CD4-positive, CD25-positive, alpha-beta regulatory T cell (primary cell): ENCODE measurements at places on chromosomes 3 and 15. TPM values are rescaled to one million over a fixed set of nuclear protein-coding genes. Genes with fewer than 3 reads are reported as not detected.

The UROC1 gene
- total RNA-seq = not detected

The ADAMTS17 gene
- total RNA-seq = 8.2 TPM

The SLC24A5 gene
- not detected for total RNA-seq

The NSUN3 gene
- 26.2 TPM for total RNA-seq

The ALPK3 gene
- 0.22 TPM for total RNA-seq

The PYGO1 gene
- total RNA-seq = not detected

The IL17RD gene
- total RNA-seq = not detected

The SKOR1 gene
- 2.5 TPM for total RNA-seq

GRCh38 chr15:101193120-101193644 lies 58.7 kb downstream of the CHSY1 start:
- no peak for DNase-seq

- no peak for DNase-seq
These were observed 38.1 kb downstream of the SLCO2A1 start for GRCh38 chr3:133991637-133992036.

DNA sequence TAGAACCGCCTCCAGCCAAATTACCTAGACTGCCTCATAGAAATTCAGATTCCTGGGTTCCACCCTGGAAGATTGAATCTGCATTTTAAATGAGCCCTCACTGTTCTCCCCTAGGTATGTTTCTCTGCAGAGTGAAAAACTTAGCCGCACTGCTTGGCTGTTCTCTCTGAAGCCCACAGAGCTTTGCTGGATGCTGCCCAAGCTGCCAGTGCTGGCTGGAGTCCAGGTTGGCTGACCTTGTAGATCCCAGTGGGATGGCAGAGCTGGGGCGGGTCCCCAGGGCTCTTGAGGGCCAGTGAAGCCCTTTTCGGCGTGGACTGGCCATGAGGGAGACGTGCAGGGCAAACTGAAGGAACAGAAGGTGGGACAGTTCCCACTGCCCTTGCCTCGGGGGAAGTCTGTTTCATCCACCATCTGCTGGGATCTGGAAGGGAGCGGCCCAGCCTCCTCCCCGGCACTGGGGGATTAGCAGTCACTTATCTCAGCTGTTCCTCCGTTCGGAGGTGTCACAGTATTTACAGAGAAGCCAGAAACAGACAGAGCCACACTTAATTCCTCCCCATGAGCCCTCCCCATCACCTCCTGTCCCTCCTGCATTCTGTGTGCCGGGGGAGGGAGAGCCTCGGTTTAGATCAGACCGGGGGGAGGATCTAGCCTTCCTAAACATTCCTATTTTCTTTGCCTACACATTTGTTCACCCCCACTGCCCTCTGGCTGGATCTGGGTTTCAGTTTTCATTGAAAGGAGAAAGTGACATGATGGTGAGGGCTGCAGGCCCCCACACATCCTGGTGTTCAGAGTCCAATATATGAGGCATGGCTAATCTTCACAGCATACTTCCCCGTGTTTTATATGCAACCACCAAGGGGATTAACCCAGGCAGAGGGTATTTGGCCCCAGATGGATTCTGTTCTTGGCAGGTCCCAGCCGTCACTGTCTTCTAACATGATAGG lies 4.1 kb upstream of the ACTC1 start:
- DNase-seq = no peak

- no peak for DNase-seq
These were observed 42.6 kb upstream of the MRPS22 start for GRCh38 chr3:139301183-139301582.

GRCh38 chr15:64586984-64587383 lies 126.6 kb downstream of the ZNF609 start:
- no peak for DNase-seq

DNA sequence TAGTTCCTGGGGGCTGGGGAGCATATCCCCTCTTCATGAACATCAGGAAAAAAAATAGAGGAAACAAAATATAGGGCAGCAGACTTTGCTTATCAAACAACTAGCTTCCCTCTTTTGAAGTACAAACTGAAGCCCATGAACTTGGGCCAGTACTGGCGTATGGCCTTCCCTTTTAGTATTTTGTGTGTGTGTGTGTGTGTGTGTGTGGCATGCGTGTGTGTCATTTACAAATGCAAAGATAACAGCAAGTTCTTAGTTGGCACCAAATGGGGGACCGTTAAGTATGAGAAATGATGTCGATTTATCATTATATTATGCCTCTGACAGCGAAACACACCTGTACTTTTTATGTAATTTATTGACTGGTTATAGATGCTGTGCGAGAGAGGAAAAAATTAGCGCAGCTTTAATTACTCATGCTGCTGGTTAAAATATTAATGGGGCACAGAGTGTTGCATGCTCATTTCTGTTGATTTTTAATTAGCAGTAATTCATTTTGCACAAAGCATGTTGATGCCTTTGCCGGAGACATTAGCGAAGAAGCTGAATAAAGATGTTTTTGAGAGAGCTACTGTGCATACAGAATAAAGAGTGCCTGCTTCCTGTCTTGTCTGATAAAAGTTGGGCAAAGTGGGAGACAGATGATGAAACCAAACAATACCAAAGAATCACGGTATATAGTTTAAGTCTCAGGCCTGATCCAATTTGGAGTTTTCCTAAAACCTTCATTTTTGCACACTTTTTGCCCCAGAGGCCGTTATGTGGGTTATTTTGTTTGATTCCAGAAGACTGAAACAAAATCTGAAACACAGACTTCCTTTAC lies 297.1 kb downstream of the SATB1 start:
- no peak for DNase-seq

GRCh38 chr3:13081603-13082360 lies 8.6 kb upstream of the IQSEC1 start:
- no peak for DNase-seq

DNA sequence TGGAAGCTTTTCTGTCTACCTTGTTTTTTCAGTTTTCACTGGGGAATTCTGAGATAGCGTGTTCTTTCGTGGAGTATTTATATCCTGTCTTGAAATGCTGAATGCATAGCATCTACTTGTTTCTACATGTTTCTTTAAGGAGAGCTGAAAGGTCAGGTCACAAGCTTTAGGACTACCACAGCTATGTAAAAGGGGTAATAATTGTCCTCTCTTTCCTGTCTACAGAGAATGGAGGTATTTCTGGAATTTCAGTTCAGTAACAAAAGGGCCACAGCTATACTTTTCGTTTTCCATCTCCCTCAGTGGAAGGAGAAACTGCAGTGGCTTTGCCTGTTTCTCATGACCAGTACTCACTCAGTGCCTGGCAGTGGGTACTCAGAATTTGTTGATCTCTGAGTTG lies 4.7 kb downstream of the INAFM2 start:
- DNase-seq = no peak

DNA sequence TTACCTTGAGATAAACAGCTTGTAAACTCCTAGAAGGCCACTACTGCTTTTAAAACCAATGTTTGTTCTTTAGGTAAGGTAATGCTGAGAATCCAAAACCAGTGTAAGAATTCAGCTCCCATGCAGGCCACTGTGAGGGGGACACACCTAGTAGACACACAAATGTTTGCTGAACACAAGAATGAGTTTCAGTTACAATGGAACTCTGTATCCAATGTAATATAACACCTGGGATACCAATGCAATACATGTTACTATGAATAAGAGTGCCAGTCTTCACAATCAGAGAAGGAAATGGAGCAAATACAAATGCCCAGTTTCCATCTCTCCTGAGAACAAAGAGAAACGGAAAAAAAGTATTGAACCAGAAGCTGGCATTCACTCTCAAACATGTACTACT lies 65.9 kb downstream of the IGF2BP2 start:
- no peak for DNase-seq

DNA sequence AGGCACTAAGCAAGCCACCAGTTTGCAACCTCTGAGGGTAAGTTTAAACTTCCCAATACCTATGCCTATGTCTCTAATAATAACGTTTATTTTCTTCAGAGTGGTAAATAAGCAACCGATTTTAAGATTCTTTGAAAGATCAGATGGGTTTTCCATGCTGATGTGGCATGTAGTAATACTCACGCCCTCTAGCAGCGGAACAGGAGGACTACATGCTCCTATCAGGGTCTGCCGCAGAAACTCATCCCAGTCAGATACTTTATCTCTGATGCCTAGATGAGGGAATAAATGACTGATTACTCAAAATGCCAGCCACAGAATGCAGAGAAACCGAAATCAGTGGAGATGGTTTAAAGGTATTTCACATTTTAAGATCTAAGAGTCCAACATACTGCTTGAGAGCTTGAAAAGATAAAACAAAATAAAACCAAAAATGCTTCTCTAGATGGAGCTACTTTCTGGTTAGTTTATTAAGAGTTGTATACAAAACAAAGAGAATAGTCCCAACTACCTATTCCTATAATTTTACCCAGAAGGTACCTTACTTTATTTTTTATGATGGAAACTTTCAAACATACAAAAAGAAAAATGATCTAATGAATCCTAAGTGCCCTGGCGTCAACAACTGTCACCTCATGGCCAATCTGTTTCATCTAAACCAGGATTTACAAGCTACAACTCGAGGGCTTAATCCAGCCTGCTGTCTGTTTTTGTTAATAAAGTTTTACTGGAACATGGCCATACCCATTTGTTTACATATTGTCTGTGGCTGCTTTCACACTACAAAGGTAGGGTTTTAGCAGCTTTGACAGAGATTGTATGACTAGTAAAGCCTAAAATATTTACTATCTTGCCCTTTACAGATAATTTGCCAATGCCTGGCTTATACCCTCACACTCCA lies 37.5 kb upstream of the STIMATE start:
- peak; percentile 24 for DNase-seq

DNA sequence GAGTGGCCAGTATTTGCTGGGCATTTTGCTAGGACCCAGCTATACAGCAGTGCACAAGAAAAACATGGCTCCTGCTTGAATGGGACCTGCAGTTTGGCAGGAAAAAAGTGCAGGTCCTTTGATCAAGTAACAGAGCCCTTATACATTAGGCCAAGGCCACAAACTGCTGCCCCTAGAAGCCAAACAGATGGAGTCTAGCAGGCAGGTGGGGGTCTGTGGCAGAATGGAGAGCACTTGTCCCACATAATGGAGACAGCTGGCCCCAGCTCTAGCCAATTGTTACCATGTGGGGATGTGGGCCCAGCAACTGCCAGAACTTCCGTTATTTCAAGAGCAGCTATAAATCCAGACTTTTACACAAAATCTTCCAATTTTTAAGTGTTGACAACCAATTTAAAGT lies 79.3 kb downstream of the SHQ1 start:
- no peak for DNase-seq

GRCh38 chr3:24004171-24004938 lies 59.3 kb downstream of the NR1D2 start:
- no peak for DNase-seq

GRCh38 chr3:50345586-50346234 lies at the start of gene ZMYND10:
Gene ZMYND10 (minus strand): TSS chr3:50345732. CDS start chr3:50345579, 153 bp downstream.
- peak; percentile 77 for DNase-seq

GRCh38 chr3:29949940-29950616 lies 656.3 kb upstream of the TGFBR2 start:
- no peak for DNase-seq

DNA sequence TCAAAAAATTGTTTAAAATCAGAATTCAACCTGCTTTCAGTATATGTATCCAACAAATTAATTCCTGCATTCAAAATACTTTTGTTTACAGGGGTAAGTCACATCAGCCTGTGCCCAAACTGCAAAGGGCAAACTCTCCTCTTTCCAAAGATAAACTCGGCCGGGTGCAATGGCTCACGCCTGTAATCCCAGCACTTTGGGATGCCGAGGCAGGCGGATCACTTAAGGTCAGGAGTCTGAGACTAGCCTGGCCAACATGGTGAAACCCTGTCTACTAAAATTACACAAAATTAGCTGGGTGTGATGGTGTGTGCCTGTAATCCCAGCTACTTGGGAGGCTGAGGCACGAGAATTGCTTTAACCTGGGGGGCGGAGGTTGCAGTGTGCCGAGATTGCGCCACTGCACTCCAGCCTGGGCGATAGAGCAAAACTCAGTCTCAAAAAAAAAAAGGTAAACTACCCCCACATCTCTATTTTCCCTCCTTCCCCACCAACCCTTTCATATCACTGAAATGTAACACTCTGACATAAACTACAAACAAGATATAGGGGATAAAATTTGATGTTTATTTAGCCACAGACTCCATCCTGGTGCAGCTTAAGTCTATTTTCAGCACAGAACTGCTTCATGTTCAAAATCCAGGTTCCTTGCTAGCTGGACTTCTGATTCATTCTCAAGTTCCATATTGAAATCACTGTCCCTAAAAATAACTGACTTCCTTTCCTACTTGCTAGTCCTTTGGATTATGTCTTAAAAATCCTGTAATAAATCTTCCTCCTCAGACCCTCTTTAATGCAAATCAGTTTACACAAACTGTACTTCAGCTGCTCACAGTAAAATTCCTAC lies 15.4 kb downstream of the UBP1 start:
- DNase-seq = no peak

- no peak for DNase-seq
These were observed 7.1 kb upstream of the TTC14 start for GRCh38 chr3:180594631-180595558.

DNA sequence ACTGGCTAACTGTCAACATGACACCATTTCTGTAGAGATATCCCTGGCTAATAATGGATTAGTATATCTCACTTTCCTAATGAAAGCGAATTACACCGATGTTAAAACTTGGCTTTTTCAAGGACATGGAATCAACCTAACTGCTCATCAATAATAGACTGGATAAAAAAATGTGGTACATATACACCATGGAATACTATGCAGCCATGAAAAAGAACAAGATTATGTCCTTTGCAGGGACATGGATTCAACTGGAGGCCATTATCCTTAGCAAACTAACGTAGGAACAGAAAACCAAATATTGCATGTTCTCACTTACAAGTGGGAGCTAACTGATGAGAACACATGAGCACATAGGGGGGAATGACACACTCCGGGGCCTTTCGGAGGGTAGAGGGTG lies 62.6 kb downstream of the ZIC1 start:
- DNase-seq = no peak

DNA sequence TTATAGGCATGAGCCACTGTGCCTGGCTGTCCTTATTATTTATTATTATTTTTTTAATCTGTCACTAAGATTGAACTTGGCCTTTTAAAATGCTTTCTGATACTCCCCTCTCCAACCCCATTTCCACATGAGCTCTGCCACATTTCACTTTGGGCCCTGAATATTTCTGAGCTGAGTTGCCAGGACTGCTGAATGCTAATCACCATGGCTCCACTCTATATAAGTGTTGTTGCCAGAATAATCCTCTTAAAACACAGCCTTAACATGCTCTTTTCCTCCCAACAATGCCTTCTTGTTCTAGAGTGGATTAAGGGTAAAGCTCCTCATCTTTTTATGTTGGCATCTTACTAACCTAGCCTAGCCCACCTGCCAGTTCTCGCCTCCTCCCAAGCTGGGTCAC lies 124.4 kb downstream of the PDZRN3 start:
- DNase-seq = no peak

DNA sequence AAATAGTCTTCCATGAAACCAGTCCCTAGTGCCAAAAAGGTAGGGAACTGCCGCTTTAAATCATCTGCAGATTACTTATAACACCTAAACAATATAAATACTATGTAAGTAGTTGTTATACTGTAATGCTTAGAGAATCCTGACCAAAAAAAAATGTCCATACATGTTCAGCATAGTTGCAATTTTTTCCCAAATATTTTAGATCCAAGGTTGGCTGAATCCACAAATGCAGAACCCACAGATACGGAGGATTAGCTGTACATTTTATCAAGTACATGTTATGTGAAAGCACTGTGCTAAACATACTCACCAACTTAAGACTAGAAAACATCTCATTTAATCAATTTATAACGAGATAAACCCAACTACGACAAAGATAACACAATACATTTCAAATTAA lies 9.3 kb downstream of the MSL2 start:
- DNase-seq = no peak

GRCh38 chr3:11291808-11292207 lies 19.6 kb downstream of the ATG7 start:
- no peak for DNase-seq

- DNase-seq = no peak
These were observed 33.6 kb downstream of the ADAMTS17 start for GRCh38 chr15:100308213-100308600.

- no peak for DNase-seq
These were observed 486.1 kb upstream of the GOLIM4 start for GRCh38 chr3:168581771-168582225.
